ENCODE measurements at places on chromosomes 4 and X. TPM values are rescaled to one million over a fixed set of nuclear protein-coding genes. Genes with fewer than 3 reads are reported as not detected.

DNA sequence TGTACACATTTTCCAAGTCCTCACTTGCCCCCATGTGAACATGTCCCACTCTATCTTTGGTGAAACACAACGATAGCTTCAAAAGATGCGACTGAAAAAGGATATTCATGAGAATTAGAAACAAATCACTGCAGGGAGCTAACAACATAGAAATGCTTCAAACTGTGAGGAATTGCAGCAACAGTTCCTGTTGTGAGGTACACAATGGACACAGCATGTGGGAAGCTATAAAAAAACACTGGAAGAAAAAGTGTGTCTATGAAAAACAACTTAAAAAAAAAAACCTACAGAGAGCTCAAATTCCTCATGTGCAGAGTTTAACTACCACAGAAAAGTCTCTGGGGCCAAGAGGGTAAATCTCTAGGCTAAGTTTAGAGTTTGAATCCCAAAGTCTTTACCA lies 51.6 kb upstream of the BLTP1 start:
- DNase-seq, result no peak

The IL1RAPL1 gene
- total RNA-seq, result not detected

DNA sequence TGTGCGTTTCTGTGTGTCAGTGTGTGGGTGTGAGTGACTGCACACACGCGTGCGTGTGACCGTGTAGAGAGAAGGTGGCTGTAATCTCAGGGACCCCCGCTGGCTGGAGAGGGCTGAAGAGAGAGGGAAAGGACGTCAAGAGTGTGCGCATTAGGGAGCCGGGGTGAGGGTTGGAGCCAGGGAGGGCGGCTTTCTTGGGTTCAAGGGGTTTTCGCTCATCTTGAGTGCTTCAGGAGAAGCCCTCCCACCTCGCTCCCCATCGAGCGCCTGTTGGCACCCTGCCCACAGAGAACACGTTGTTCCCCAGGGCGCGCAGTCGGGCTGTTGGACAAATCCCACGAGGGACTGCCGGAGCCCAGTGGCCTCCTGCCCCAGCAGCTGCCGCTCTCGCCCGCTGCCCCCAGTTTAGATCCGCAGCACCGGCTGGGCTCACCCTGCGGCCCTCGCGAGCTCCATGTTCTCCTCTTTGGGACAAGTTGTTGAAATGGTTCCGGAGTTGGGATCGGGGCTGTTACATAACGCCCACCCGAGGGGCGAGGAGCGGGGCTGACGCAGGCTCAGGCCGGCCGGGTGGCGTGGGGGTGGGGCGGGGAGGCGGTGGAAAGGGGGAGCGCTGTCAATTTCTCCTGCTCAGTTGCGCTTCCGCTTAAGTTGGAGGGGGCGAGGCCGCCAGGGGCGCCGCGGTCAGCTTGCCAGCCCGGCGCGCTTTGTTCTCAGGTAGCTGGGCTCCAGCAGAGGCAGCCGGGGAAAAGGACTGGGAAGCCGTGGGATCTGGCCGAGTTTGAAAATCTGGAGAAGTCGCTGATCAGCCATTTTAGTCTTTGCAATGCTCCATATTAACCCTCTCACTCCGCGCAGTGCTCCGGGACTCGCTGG lies 1.6 kb downstream of the GRIA2 start:
- no peak for DNase-seq

DNA sequence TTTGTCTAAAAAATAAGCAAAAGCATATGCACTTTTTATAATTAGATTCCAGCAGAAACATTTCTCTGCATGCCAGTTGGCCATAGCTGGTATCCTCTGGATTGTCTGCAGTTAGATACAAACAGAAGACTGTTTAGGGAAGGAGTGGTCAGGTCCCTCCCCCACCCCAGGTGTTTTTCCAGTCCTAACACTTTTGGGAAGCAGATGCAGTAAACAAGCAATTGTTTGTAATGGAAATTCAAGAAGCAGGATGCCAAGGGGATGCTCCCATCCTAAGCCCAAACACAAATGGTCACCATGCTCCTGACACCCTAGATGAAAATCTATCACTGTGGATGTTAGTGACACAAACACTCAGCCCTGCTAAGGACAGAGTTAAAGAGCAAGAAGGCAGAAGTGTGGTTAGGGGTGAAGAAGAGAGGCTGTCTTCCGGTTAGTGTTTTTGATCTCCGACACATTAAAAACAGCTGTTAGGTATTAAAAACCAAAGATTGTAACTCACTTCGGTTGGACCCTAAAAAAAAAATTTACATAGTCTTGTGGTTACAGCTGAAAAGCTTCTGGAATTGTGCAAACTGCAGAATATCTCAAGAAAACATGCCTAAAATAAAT lies 7.9 kb downstream of the LEF1 start:
- no peak for DNase-seq

DNA sequence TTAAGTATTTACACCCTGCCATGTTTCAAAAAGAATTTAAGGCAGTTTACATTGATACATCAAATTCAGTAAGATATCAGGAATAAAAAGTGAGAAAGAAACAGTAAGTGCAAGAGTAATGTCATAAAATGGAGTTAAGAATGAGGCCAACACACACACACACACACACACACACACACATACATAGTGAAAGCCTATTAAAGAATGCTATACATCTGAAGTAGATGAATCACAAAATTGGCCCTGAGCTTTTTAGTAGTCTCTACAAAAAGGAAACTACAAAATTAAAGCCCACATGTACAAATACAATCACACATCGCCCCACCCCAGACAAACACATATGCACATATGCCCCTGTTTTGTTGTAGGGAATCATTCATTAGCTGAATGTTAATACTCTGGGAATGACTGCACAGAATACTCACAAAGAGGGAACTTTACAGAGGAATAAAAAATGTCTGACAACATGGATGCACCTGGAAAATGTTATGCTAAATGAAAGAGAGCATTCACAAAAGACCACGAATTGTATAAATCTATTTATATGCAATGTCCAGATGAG lies 428.8 kb downstream of the IL15 start:
- no peak for DNase-seq

GRCh38 chr4:26476545-26476944 lies 13.7 kb downstream of the CCKAR start:
- no peak for DNase-seq
